ENCODE measurements at places on chromosomes 7 and 10.

- no peak for DNase-seq
Observed at GRCh38 chr7:47347346-47347745, 234.6 kb downstream of the TNS3 start.

GRCh38 chr7:76011442-76011861 lies 17.1 kb upstream of the TMEM120A start:
- DNase-seq: no peak

DNA sequence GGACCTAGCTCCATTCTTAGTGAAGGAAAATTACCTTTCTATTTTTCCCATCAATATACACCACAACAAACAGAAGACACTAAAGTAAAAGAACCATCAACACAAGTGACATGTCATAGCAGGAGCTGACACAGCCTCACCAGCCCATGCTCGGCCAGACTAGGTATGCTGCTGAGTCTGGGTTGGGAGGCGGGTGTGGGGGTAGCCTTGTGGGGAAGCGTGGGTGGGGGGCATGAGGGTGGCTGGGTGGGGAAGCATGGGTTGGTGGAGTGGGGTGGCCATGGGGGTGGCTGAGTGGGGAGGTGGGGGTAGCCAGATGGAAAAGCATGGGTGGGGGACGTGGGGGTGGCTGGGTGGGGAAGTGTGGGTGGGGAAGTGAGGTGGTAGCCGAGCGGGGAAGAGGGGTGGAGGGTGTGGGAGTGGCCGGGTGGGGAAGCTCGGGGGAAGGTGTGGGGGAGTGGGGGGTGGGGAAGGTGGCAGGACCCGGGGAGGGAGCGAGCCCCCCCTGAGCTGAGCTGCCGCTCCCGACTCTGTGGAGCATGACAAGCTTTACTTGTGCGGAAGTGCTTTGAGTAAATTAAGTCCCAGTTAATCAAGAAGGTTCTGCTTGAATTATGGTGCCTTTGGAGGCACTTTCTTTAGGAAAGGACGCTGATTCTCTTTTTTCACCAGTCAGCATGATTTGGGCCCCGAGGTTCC lies 294.6 kb upstream of the ZNF32 start:
- DNase-seq: no peak

DNA sequence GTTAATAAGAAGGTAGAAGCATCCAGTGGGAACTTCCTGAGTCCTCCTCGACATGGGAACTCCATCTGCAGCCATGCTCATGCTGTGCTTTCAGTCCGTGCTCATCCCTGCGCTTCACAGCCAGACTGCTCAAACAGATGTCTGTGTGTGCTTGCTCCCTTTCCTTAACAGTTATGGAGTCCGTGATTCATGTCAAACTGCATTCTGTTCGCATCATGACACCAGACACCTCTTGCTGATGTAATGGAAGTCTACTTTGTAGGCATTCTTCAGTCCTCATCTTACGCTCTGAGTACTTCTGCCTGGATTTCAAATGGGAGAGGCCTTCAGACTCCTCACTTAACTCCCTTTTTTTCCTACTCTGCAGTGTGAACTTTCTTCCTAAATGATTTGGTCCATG lies 304.9 kb downstream of the SUGCT start:
- DNase-seq: no peak

- DNase-seq: no peak
Observed at GRCh38 chr7:149468208-149468607, 7.3 kb upstream of the ZNF777 start.

DNA sequence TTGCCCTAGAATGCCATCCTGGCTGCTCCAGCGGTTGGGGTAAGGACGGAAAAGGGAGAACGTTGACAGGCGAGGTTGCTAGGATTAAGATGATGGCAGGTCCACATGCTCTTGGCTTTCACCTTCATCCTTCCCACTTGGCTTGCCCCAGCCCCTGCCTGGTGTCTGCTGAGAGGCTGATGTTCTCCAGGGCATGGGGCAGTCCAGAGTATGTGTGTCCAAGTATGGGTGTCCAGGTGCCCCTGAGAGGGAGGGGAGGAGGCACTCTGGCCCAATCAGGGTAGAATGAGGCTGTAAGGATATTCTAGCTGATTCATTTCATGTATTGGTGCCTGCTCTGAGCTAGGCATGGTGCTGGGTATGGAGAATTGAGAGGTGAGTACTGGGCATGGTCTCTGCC lies 12.6 kb downstream of the NEURL1 start:
- no peak for DNase-seq

GRCh38 chr7:155191137-155191536 lies 106.5 kb upstream of the INSIG1 start:
- DNase-seq: no peak

DNA sequence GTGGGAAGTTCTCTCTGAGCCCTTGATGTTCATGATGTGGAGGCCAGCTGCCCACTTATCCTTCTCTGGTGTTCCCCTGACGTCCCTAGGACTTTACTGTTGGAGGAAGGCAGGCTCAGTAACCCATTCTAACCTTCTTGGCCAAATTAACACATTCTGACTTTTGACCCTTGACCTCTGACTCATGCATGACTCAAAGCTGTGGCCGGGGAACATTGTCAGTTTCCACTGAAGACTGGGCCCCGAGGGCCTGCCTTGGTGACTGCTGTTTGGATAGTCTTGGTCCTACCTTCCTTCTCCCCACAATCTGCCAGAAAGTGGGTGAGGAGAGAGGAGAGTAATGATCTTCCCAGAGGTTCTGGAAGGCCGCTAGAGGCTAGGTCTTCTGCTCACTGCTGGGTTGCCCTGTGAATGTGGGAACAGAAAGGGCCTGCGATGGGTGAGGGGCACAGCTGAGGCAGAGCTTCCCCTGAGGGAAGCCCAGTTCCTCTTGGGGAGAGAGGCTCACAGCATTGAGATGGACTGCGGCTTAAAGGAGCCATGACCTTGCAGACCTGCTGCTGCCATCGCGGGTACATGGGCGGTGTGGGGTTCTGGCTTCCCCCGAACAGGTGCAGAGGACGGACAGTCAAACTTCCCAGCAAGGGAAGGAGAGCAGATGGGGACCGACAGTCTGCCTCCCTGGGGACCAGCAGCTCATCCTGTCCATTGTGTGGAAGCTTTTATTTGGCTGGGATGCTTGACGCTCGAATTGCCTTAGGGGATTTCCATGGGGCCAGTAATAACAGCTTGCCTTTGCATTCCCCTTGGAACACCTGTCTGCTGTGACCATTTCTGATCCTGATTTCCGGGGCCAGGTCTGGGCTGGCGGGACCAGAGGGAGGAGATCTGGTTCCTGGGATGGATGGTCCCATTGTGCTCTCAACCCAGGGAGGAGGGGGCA lies 43.8 kb downstream of the ADAMTS14 start:
- DNase-seq: no peak

GRCh38 chr10:14810969-14811953 lies 26.6 kb downstream of the CDNF start:
- no peak for DNase-seq

GRCh38 chr7:22680482-22680911 lies 46.5 kb upstream of the IL6 start:
- no peak for DNase-seq

DNA sequence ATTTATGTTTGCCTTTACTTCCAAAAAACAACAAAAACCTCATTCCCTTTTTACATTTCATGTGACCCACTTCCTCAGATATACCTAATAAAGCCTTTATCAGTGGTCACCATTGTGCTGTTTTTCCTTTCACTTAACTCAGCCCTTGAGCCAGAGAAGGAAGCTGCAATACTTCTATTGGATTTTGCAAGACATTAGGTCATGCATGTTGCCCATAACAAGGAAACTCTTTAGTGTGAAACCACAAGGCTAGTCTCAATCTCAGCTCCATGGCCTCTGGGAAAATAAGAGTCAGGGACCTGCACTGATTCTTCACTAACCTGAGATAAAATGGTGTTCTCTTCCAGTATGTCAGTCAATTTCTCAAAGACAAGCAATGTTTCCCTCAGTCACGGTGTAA lies 27.8 kb downstream of the STEAP4 start:
- DNase-seq: no peak

- DNase-seq: no peak
Observed at GRCh38 chr7:19920705-19921104, 147.3 kb upstream of the TMEM196 start.

Data from SK-N-DZ (cell line).